MCF 10A (cell line): ENCODE measurements at places on chromosomes 11 and 22. TPM values are rescaled to one million over a fixed set of nuclear protein-coding genes. Genes with fewer than 3 reads are reported as not detected.

- no peak overlapping the region for H3K27ac ChIP-seq
- H3K27me3 ChIP-seq, result peaks cover 47% of the 10 kb centered on the region
- no peak for DNase-seq
These were observed 40.6 kb upstream of the TUB start for GRCh38 chr11:8040261-8040920.

GRCh38 chr22:39306456-39307361, 12.7 kb downstream of the RPL3 start:
- H3K27ac ChIP-seq, result peak overlapping the region; percentile 55
- peaks cover 18% of the 10 kb centered on the region for H3K36me3 ChIP-seq
- DNase-seq, result peak; percentile 58

Gene OR5P2
- not detected in 2 replicates for total RNA-seq

DNA sequence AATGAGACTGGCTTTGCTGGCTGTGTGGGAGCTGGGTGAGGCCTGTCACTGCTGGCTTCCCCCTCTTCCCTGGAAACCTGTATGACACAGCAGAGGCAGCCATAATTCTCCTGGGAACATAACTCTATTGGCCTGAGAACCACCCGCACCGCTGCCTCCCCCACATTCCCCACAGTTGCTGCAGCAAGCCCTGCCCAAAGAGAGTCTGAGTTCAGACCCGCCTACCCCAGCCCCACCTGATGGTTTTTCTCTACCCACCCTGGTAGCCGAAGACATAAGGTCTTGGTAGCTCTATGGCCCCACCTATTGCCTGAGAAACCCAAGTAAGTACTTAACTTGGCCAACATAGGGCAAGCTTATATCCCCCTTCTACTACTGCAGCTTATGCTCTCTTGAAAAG, 174.8 kb downstream of the C11orf91 start:
- H3K27me3 ChIP-seq, result peaks cover 36% of the 10 kb centered on the region
- no peak for DNase-seq
- H3K4me3 ChIP-seq, result no peak overlapping the region
- H3K27ac ChIP-seq, result no peak overlapping the region
- no peaks in the 10 kb centered on the region for H3K36me3 ChIP-seq

Gene DEUP1
- not detected in 2 replicates for total RNA-seq

- peaks cover 7% of the 10 kb centered on the region for H3K4me1 ChIP-seq
- no peaks in the 10 kb centered on the region for H3K36me3 ChIP-seq
- H3K27me3 ChIP-seq, result no peaks in the 10 kb centered on the region
- no peak overlapping the region for H3K4me3 ChIP-seq
These were observed 34.3 kb upstream of the CD44 start for GRCh38 chr11:35104655-35105054.

DNA sequence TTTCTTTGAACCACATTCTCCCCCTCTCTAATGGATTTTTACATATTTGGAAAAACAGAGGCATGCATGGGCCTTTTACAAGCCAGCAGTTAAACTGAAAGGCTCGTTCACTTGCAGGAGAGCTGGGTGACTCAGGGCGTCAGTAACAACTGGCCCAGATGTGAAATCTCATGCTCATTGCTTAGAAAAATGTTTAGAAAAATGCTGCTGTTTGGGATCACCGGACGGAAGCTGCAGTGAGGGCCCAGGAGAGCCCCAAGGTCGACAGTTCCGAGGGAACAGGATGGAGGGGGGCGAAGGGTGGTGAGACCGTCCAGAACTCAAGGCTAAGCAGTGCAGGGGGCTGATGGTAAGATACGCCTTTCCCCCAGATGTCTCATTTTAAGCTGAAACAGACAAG, 41.7 kb upstream of the SMTN start:
- DNase-seq, result no peak
- H3K27me3 ChIP-seq, result no peaks in the 10 kb centered on the region
- peaks cover 14% of the 10 kb centered on the region for H3K4me1 ChIP-seq
- no peaks in the 10 kb centered on the region for H3K36me3 ChIP-seq

GRCh38 chr11:127000981-127001380, 411 bp upstream of the KIRREL3 start:
- no peak overlapping the region for H3K27ac ChIP-seq
- DNase-seq, result no peak
- H3K4me1 ChIP-seq, result no peaks in the 10 kb centered on the region
- H3K4me3 ChIP-seq, result no peak overlapping the region
- H3K36me3 ChIP-seq, result no peaks in the 10 kb centered on the region
- peaks cover 16% of the 10 kb centered on the region for H3K27me3 ChIP-seq

DNA sequence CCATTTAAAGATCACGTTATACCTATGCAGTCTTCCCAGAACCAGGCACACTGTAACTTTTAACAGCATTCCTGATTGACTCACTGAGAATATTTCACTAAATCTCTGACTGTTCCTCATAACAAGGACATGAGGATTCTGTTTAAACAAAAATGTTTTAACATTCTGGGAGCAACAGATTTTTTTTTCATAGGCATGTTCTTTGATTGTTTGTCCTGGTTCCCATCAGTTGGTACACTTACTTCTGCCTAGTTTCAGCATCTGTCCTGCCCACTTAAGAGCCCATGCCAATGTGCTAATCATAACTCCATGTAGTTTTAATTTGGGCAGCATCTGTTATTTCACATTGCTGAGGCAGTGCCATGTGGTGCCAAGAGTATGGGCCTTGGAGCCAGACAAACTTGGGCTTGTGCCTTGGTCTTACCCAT, 138.5 kb upstream of the CTSC start:
- no peak for DNase-seq
- H3K36me3 ChIP-seq, result no peaks in the 10 kb centered on the region
- H3K4me3 ChIP-seq, result no peak overlapping the region
- peaks cover 9% of the 10 kb centered on the region for H3K4me1 ChIP-seq
- no peak overlapping the region for H3K27ac ChIP-seq

- H3K4me3 ChIP-seq, result peak overlapping the region; percentile 94
- peak overlapping the region; percentile 90 for H3K27ac ChIP-seq
- peaks cover 18% of the 10 kb centered on the region for H3K36me3 ChIP-seq
- H3K27me3 ChIP-seq, result no peaks in the 10 kb centered on the region
These were observed 734 bp upstream of the TMEM123 start for GRCh38 chr11:102453302-102453695.

DNA sequence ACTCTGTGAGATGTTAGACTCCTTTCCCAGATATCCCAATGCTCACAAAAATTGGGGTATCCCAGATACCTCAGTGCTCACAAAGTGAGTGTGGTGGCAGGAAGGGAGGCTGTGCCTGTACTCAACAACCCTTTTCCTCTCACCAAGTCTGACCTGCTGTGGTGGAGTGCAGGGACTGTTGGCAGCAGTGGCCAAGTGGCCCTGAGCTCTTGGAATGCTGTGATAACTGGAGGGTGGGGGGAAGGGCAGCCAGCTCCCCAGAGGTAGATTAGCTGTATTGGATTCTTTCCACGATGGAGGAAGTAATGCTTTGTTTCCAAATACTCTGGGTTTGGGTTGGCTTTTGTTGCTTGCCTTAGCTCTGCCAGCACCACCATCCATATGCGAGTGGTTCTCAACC, 46.0 kb upstream of the OR9Q1 start:
- no peaks in the 10 kb centered on the region for H3K36me3 ChIP-seq
- no peak overlapping the region for H3K27ac ChIP-seq
- DNase-seq, result no peak
- peaks cover 20% of the 10 kb centered on the region for H3K4me1 ChIP-seq

DNA sequence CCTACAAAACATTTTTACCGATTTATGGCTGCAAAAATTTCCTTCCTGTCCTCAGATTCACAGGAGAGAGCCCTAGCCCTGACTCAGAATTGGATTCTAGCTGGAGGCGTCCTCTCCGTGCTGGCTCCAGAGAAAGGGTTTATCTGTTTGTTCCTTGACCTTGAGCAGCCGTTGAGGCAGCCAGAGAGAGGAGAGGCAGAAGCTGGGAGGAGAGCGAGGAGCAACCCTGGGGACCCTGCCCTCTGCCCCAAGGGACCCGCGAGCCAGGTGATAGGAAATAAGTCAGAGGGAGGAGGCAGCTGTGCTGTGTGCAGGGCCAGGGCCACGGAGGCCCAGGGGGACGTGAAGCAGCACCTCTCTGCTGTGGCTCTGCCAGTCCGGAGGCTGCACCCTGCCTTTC, 75.6 kb downstream of the IGLL1 start:
- H3K27ac ChIP-seq, result no peak overlapping the region
- H3K27me3 ChIP-seq, result peaks cover 39% of the 10 kb centered on the region
- no peak for DNase-seq
- no peaks in the 10 kb centered on the region for H3K36me3 ChIP-seq
- H3K4me3 ChIP-seq, result no peak overlapping the region

DNA sequence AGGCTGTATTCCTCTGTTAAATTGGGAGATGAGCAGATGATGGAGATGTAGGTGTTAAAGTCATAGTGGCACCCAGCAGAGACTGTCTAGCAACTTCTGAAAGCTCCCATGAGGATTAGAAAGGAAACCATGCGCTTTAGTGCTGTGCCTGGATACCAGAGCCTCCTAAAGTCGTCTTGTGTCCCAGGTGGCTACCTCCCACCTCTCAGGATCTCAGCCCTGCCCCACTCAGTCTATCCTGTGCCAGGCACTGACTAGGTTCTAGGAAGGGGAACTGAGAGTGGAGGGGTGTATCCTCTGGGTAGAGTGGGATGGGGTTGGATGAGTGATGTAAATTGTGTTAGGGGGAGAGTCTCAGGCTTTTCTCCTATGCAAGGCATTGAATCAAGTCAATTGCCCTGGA, 60.2 kb downstream of the KIAA1671 start:
- peaks cover 44% of the 10 kb centered on the region for H3K36me3 ChIP-seq
- no peak for DNase-seq
- peaks cover 8% of the 10 kb centered on the region for H3K4me1 ChIP-seq
- no peaks in the 10 kb centered on the region for H3K27me3 ChIP-seq
- peak overlapping the region; percentile 12 for H3K27ac ChIP-seq

DNA sequence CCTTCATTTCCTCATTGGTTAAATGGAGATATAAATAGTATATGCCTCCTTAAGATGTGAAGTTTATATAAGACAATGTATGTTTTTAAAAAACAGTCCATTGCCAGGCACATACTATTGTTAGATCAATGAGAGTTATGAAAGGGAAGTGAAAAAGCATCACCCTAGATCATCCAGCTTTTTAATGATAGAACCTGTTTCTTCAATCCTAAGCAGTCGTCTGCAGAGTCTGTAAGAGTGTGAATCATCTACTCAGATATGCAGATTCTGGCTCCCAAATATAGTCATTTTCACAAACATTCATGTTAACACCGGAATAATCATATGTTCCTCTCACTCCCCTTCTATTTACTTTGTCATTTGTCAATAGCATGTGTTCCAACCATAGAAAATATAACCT, 65.3 kb upstream of the SLN start:
- H3K4me3 ChIP-seq, result no peak overlapping the region
- no peaks in the 10 kb centered on the region for H3K36me3 ChIP-seq
- DNase-seq, result no peak

DNA sequence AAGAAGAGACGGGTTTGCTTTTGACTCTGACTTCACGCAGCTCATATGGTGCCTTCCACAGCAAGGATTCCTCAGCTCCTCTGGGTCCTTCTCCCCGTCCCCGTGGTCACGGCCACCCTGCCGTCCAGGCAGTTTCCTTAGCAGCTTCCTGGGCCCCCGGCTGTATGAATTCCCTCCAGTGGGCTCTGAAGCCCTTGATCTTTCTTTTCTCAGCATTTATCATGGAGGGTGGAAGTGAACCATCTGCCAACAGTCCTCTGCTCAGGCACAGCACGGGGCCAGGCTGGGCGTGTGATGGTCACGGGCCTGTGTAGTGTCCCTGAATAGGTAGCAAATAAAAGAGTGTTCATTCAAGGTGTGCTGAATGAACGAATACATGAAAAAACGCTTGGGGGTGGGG, 782.4 kb downstream of the BRD1 start:
- H3K4me1 ChIP-seq, result no peaks in the 10 kb centered on the region
- no peak overlapping the region for H3K27ac ChIP-seq
- no peak overlapping the region for H3K4me3 ChIP-seq
- DNase-seq, result no peak
- no peaks in the 10 kb centered on the region for H3K27me3 ChIP-seq
- H3K36me3 ChIP-seq, result no peaks in the 10 kb centered on the region

Gene FOLH1
- total RNA-seq, result not detected in 2 replicates

Gene OR2AG2
- total RNA-seq, result 0.37 and 0.39 TPM in 2 replicates
